ENCODE measurements at places on chromosomes 2 and 18.

DNA sequence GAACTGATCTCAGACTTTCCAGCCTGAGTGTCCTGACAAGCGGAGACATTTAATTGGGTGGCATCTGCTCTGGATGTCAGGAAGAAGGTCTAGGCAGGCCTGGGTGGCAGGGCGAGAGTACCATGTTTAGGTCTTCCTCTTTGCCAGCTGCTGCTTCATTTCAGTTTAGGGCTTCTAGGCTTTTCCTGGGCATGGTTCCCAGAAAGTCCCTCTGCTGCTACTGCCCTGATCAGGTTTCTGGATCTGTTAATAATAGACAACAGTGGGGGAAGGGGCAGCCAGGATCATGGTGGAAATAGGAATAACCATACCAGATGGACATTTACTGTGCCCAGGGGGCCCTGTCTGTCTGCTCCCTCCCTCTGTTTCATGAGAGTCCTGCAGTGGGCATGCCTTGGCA lies 2.3 kb upstream of the PLCD4 start:
- no peak for DNase-seq

- DNase-seq = no peak
Observed at GRCh38 chr2:127592761-127593227, 53.2 kb upstream of the GPR17 start.

GRCh38 chr2:228673876-228674554 lies 492.5 kb upstream of the SPHKAP start:
- DNase-seq = no peak

GRCh38 chr2:235898766-235899165 lies 269.4 kb downstream of the GBX2 start:
- DNase-seq = no peak

GRCh38 chr18:58544616-58545337 lies 84.1 kb downstream of the ALPK2 start:
- no peak for DNase-seq

GRCh38 chr2:234747833-234748559 lies 203.8 kb upstream of the SH3BP4 start:
- DNase-seq = no peak

GRCh38 chr2:17614174-17614930 lies 73.9 kb downstream of the VSNL1 start:
- no peak for DNase-seq

DNA sequence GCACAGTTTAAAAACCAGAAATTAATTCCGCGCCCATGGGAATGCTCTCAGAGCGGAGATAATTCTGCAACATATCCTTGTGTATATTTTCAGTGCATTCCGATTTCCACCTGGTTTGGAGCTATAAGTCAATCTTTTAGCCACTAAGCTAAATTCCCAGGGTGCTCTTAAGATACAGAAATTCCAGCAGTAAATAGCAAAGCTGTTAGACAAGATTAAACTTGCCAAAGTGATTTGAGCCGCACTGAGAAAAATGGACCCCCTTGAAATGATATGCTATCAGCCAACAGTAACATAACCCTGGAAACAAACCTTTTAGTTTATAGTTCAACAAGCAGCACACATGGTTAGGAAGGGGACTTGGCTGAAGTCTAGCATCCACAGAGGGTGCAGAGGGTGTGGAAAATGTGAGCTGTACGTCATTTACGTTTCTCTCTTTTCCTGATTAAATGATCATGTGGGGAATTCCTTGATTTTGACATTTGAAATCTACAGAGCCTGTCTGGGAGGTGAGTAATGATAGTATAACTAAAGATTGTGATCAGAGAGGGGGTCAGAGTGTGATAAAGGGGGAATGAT lies 99.8 kb upstream of the COPS8 start:
- no peak for DNase-seq

- no peak for DNase-seq
Observed at GRCh38 chr2:217309056-217309455, 449.2 kb upstream of the TNP1 start.

GRCh38 chr2:50723286-50723938 lies 308.5 kb downstream of the NRXN1 start:
- DNase-seq = no peak

GRCh38 chr18:3451989-3452749 lies 2.2 kb downstream of the TGIF1 start:
- no peak for DNase-seq

- DNase-seq = no peak
Observed at GRCh38 chr2:138094031-138094430, 129.8 kb downstream of the HNMT start.

- no peak for DNase-seq
Observed at GRCh38 chr2:121837591-121837990, 82.1 kb downstream of the TSN start.

DNA sequence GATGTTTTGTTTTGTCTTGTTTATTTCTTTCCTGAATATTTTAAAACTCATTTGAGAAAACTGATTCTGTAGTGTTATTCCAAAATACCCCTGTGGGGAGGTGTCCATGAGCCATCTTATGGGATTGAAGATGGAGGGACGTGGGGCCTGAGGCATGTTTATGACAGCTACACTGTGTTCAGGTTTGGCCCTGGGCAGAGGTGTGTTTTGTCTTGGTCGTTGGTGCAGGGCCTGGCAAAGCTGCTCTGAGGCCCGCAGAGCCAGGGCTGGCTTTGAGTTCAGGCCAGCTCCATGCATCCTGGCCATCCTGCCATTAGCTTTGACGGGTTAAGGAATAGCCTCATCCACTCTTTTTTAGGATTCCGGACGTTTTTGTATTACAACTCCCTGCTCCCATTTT lies 68.9 kb downstream of the TMEM18 start:
- DNase-seq = no peak

DNA sequence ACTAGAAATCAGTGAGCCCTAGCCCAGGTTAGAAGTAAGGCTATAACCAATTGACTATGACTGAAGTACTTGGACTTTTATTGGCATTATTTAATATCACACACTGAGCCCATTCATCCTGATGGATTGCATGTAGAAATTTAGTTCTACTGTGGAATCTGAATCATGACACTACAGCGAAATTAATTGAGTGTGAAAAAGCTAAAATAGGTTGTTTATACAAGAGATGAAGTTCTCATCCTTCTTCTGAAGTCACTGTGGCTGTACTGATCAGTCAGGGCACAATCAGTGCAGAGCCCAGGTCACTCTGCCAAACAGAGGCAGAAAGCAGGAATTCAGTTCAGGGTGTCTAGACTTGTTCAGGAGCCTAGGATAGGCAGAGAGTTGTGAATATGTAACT lies 158.9 kb downstream of the BABAM2 start:
- no peak for DNase-seq

GRCh38 chr2:205287316-205287715 lies 395.0 kb upstream of the NRP2 start:
- DNase-seq = no peak

DNA sequence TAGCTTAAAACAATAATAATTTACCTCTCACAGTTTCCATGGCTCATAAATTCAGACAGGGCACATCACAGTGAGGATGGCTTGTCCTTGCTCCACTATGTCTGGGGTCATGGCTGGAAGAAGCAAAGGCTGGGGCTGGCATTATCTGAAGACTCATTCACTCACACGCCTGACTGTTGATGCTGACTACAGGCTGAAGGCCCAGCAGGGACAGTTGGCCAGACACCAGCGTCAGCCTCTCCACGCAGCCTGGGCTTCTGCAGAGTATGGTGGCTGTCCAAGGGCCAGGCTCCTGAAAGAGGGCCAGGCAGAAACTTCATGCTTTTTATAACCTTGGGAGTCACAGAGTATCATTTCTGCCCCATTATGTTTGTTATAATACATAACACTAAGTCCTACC lies 33.4 kb downstream of the YPEL5 start:
- DNase-seq = no peak

DNA sequence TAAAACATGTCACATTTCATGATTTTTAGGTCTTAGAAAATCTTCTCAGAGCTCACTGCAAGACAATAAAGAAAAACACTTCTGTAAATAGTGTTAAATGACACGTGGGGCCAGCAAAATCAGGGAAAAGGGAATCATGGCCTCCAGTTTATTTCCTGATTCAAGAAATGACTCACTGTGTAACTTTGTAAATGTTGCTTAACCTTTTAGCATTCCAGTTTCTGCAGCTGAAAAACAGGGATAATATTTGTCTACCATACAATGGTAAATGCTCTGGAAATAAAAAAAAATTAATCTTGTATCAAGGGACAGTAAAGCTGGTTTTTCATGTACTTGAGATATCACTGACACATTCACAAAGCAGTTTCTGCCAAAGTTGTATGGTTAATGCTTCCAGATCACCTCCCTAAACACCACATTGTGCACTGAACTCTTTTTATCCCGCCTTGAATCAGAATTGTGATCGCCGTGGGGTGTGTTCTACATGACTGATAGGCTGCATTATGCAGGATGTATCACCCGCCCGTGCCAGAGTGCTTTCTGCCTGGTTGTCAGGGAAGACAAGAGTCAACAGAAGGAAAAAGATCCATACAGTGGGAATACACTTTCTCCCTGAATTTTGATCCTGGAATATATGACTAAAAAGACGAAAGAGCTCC lies 238.8 kb downstream of the IKZF2 start:
- DNase-seq = no peak

- no peak for DNase-seq
Observed at GRCh38 chr2:235727174-235727573, 233.3 kb downstream of the AGAP1 start.

Measured in cortex of kidney (tissue), 1 donor.